ENCODE measurements at places on chromosomes 11 and 22.

GRCh38 chr11:48109046-48109666 is 107.5 kb upstream of the OR4B1 start:
- no peak for DNase-seq

DNA sequence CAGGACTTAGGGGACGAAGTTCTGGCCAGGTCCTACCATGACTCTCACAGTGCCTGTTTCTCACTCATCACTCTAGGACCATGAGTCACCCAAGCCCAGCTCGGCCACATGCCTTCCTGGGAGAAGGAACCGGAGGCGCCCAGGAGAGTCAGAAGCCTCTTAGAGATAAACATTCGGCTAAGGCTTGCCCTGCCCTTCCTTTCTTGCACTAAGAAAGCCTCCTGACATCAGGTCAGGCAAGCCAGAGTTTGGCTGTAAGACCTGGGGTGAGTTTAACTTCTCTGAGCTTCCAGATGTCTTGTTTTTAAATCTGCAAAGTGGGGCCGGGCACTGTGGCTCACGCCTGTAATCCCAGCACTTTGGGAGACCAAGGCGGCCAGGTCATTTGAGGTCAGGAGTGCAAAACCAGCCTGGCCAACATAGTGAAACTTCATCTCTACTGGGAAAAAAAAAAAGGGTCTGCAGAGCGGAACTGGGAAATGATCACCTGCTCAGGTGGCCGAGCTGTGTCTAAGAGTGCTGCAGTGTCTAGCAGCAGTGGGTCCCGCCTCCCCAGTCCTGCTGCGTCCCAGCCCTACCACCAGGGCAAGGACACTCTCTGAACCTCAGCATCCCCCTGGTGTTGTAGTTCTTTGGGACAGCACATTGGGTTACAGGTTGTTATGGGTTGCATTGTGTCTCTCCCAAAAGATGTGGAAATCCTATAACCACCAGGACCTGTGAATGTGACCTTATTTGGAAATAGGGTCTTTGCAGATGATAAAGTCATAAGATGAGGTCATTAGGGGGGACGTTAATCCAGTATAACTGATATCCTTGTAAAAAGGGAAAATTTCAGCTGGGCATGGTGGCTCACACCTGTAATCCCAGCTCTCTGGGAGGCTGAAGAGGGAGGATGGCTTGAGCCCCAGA is 1.8 kb upstream of the CARS1 start:
- DNase-seq: no peak

DNA sequence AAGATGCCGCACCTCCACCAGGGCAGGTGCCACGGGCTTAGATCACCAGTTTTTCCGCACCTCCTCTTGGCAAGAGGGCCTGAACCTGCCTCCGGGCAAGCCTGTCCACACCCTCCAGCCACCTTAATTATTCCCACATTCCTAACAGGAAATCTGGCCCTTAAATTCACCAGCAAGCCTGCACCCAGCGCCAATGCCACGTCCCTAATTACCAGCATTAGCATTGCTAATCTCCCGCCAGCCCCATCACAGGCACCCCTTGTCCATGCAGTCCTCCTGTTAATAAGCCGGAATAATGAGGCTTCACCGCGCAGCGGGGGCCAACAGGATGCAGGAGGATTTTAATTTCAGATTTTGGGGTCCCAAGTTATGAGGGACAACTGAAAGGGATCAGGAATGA is 69.7 kb downstream of the PHF21B start:
- no peak for DNase-seq

GRCh38 chr11:44179173-44179572 is 83.7 kb downstream of the EXT2 start:
- no peak for DNase-seq

DNA sequence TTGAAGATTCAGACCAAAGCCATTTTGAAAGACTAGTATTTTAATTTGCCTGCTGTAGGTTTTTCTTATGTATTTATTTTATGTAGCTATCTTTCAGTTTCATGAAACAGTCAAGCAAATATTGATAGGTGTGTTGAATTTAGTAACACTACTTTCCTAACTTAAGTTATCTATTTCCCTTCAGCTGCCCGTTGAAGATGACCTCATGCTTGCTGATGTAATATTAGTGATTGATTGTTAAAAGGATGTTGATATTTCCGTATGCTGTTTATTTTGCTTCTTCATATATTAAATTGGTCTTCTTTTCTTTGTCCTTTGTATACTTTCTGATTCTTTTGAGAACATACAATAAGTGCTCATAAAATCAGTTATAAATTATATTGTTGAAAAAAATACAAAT is 86.8 kb upstream of the CHORDC1 start:
- DNase-seq: no peak

- DNase-seq: no peak
Observed at GRCh38 chr22:17472932-17473331, 90.4 kb upstream of the SLC25A18 start.

DNA sequence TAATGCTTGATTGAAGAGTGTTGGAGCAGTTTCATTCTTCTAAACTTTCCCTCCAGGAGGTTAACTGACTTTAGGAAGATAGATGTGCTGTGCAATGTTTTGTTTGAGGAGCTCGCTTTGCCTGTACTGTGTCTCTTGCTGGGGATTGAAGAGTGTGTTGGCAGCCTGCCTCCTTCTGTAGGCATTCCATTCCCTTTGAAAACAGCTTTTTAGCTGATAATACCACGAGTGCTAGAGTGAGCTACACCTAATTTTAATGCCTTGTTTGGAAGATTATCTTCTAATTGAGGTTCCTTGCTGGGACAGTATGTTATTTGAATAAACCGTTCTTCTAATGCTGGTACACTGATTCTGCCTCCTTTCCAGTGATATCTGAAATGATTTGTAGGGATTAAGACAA is 7.2 kb downstream of the DDX10 start:
- no peak for DNase-seq

GRCh38 chr22:41041532-41041931 is 50.9 kb upstream of the EP300 start:
- DNase-seq: no peak

DNA sequence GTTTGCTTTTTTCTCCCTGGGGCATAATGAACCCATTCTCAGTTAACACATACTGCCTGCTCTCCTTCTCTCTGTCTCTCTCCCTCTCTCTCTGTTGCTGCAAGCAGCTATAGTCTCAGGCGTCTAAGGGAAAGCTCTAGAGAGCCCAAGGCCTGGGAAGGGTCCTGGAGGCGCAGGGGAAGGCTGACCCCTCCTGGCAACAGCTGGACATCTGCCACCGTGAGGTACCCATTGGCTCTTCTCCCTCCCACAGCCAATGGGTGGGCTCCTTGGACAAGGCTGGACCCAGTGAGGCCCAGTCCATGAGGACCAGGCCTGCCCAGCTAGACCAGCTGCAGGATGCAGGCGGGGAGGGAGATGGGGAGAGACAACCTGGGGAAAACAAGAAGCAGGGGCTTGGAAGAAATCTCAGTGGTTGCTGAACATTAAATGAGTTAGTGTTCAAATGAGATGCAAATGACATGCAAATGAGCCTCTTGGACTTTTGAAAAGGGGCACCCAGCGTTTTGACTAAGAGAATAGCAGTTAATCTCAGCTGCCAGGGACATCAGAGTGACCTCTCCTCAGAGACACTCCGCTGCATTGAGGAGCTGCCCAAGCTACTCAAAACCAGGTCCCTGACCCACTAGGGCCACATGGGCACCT is 349.7 kb downstream of the BUD13 start:
- no peak for DNase-seq

- no peak for DNase-seq
Observed at GRCh38 chr11:119614222-119615002, 114.6 kb downstream of the NECTIN1 start.

GRCh38 chr11:22792497-22792896 is 37.1 kb downstream of the SVIP start:
- no peak for DNase-seq

- DNase-seq: no peak
Observed at GRCh38 chr11:100543386-100543785, 143.7 kb upstream of the ARHGAP42 start.

DNA sequence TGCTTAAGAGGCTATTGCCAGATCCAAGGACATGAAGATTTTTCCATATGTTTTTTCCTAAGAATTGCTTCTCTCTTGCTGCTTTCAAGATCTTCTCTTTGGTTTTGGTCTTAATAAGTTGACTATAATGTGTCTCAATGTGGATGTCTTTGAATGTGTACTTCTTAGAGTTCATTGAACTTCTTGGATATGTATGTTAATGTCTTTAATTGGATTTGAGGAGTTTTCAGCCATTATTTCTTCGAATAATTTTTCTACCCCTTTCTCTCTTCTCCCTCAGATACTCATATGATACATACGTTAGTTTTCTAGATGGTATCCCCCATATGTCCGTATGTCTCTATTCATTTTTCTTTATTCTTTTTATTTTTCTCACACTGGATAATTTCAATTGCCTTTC is 13.2 kb downstream of the CABIN1 start:
- no peak for DNase-seq

DNA sequence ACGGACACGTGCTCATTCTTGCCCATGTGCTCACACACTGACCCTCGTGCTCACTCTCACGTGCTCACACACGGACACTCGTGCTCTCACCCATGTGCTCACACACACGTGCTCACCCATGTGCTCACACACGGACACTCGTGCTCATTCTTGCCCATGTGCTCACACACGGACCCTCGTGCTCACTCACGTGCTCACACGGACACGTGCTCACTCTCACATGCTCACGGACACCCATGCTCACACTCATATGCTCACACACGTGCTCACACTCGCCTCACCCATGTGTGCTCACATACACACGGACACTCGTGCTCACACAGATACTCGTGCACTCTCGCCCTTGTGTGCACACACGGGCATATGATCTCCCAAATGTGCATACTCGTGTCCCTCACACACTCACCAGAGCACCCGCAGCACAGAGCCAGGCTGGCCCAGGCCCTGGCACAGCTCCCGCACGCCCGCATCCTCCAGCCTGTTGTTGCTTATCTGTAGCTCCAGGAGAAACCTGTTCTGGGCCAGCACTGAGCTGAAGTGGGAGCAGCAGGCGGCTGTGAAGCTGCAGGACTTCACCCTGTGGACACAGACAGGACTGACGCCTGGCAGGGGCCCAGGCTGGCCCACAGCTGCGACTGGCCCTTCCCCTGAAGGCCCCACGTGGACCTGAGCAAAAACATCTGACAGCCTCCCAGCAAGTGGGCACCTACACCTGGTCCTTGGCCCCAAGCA is 9.3 kb downstream of the RNH1 start:
- DNase-seq: no peak

- DNase-seq: no peak
Observed at GRCh38 chr22:32333141-32333768, 24.4 kb upstream of the RFPL3 start.

GRCh38 chr11:132793831-132794230 is 738.5 kb downstream of the OPCML start:
- no peak for DNase-seq

- DNase-seq: no peak
Observed at GRCh38 chr11:843818-844692, 1.4 kb downstream of the TSPAN4 start.

DNA sequence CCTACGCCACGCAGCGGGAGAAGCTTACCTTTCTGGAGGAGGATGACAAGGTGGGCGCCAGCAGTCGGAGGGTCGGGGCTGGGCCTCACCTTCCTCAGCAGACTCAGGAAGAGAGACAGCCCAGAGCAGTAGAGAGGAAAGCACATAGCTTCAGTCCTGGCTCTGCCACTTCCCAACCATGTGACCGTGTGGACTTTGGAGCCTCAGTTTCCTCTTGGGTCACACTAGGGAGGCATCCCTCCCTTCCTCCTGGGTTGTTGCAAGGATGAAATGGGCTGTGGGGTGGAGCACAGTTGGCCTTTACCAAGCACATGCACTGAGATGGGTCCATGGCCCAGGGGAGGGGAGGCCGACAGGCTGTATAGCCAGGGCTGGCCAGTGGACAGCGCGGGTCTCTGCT is 12.9 kb downstream of the DPP3 start:
- no peak for DNase-seq

- DNase-seq: no peak
Observed at GRCh38 chr22:27780161-27780575, 21.4 kb downstream of the MN1 start.

DNA sequence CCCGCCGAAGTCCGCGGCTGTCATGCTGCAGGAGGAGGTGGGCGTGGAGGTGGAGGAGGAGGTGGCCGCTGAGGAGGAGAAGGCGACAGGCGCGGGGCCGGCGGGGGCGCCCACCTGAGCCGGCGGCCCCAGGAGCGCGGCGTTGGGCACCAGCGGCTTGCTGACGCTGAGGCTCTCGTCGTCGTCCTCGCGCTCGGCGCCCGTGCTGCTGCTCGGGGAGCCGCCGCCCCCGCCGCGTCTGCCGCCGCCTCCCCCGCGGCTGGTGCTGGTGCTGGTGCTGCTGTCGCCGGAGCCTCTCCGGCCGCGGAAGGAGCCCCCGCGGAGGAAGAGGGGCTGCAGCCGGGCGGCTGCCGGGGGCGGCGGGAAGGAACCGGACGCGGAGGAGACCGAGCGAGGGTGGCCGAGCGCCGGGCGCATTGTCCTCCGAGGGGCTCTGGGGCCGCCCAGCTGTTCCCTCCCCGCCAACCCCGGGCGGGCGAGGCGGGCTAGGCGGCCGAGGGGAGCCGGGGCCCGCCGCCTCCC is 388 bp downstream of the TMEM121B start:
- DNase-seq: no peak

- DNase-seq: no peak
Observed at GRCh38 chr11:126547161-126547560, 191.7 kb downstream of the ST3GAL4 start.

- DNase-seq: no peak
Observed at GRCh38 chr11:121958323-121958970, 157.6 kb downstream of the BLID start.

DNA sequence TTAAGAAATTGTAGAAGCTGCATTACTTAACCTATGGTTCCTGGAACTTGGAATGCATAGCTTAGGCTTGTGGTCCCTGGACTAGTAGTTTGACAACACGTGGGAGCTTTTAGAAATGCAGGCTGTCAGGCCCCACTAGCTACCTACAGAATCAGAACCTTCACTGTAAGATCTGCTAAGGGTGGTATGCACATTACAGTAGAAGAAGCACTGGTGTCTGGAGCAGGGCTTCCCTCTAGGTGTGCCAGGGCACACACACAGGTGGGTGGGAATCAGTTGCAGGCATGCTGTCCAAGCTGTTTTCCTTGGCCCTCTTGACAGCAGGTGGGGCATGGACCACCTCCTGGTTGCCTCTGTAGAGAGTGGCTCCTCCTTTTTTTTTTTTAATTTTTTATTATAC is 8.8 kb downstream of the NNMT start:
- DNase-seq: no peak

DNA sequence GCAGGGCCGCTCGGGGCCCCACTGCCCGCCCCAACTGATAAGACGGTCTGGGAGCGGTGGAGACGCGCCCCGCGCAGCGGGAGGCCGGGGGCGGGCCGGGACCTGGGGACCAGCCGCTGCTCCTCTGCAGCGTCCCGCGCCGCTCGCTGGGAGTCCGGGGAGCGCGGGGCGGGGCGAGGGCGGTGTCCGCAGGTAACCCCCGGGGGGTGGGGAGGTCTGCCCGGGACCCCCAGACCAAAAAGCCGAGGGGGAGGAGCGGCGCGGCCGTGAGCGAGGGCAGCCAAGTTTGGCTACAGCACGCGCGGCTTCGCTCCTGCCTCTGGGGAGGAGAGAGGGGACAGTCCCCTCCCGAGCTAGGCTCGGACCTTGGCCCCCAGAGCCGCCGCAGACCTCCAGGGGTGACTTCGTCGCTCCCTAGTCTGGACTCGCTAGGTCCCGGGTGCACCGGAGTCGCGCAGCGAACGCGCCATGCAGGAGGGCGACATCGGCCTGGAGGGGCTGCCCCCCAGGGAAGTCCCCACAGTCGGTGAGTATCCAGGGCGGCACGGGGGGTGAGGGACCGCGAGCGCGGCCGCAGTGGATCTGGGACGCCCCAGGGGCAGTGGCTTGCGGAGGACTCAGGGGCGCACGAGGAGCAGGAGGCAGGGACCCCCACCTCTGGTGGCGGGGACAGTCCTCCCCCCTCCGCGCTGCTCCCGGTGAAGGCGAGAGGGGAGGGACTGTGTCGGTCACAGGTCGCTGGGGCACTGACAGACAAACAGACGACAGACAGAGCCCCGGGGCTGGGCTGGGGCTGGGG is 92.3 kb upstream of the ANO1 start:
- no peak for DNase-seq

All from stimulated activated CD8-positive, alpha-beta memory T cell treated with anti-CD3 and anti-CD28 coated beads, Interleukin-2, amount 100 ng/mL, for 1 hour (primary cell).